Osteocyte (in vitro differentiated cells): ENCODE measurements at places on chromosomes 6 and 20.
A peak's percentile ranks its signal among the peaks of the same experiment; 100 is the strongest.

DNA sequence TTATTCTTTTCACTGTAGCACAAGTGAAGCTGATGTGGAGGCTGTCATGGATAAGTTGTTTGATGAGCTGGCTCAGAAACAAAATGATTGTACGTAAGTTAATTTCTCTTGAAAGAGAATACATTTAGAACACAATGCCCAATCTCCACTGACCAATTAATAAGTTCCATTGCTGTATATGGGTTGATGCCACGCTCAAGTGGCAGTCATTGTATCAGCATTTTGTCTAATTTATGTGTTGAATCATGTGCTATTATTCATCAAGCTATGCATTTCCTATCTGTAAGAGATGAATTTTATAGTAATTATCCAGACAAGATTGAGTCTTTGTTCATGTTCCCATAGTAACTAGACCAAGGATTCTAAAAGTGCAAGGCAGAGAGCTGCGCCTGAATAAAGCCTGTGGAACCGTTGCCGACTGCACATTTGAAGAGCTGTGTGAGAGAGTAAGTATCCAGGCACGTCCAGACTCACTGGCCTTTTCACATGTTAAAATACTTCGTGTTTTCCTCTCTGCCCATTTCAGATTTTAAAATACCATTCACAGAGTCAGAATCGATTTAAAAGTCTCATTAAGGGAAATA lies 83.8 kb upstream of the FOXO3 start:
- no peaks in the 10 kb centered on the region for H3K4me1 ChIP-seq
- H3K27ac ChIP-seq: no peak overlapping the region
- no peak overlapping the region for H3K4me3 ChIP-seq
- DNase-seq: no peak
- peaks cover 8% of the 10 kb centered on the region for H3K36me3 ChIP-seq

DNA sequence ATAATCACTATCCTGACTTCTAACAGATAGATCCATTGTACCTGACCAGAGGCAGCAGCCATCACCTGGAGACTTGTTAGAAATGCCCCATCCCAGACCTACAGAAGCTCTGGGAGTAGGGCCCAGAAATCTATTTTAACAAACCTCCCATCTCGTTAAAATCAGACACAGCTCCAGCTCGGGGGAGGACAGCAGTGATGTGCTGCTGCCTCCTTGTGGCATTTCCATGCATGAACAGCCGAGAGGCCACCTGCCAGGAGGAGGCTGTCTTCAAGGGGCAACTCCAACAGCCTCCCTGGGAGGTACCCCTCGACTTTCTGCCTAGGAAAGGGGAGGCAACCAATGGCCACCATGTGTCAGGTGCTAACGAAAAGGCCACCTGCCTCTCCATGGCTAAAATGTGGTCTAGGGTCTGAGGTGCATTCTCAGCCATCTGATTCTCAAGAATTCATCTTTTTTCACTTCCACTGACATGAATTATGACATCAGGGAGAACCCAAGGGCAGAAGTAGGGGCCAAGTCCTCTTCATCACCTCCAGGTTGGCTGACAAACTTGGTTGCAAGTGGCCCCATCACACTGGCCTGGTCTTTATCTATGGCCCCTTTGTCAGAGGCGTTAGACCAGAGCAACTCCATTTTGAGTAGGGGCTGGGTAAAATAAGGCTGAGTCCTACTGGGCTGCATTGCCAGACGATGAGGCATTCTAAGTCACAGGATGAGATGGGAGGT lies 12.2 kb upstream of the KCNK15 start:
- H3K36me3 ChIP-seq: peaks cover under 1% of the 10 kb centered on the region
- H3K27me3 ChIP-seq: no peaks in the 10 kb centered on the region
- H3K4me1 ChIP-seq: peaks cover 71% of the 10 kb centered on the region
- H3K4me3 ChIP-seq: no peak overlapping the region
- peak; percentile 92 for DNase-seq
- H3K27ac ChIP-seq: peak overlapping the region; percentile 91

DNA sequence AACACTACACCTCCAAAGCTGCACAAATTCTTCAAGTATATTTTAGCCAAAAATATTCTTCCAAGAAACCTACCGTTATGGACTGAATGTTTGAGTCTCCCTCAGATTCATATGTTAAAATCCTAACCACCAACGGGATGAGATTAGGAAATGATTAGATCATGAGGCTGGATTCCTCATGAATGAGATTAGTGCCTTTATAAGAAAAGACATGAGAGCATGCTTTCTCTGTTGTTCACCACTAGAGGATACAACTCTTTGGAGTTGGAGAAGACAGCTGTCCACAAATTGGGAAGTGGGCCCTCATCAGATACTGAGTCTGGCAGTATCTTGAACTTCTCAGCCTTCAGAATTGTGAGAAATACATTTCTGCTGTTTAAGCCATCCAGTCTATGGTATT lies 7.1 kb upstream of the SLC17A4 start:
- H3K27me3 ChIP-seq: peaks cover 4% of the 10 kb centered on the region
- no peaks in the 10 kb centered on the region for H3K4me1 ChIP-seq
- no peak for DNase-seq
- no peak overlapping the region for H3K27ac ChIP-seq
- H3K4me3 ChIP-seq: no peak overlapping the region
- no peaks in the 10 kb centered on the region for H3K36me3 ChIP-seq

GRCh38 chr6:96211341-96211740 lies 195.6 kb downstream of the FUT9 start:
- no peak overlapping the region for H3K27ac ChIP-seq
- H3K36me3 ChIP-seq: no peaks in the 10 kb centered on the region
- DNase-seq: no peak
- H3K4me3 ChIP-seq: no peak overlapping the region
- no peaks in the 10 kb centered on the region for H3K4me1 ChIP-seq

GRCh38 chr20:34546751-34547181 lies 11.8 kb upstream of the MAP1LC3A start:
- H3K27ac ChIP-seq: no peak overlapping the region
- H3K36me3 ChIP-seq: no peaks in the 10 kb centered on the region
- no peaks in the 10 kb centered on the region for H3K4me1 ChIP-seq
- H3K27me3 ChIP-seq: no peaks in the 10 kb centered on the region
- H3K4me3 ChIP-seq: no peak overlapping the region
- DNase-seq: no peak

DNA sequence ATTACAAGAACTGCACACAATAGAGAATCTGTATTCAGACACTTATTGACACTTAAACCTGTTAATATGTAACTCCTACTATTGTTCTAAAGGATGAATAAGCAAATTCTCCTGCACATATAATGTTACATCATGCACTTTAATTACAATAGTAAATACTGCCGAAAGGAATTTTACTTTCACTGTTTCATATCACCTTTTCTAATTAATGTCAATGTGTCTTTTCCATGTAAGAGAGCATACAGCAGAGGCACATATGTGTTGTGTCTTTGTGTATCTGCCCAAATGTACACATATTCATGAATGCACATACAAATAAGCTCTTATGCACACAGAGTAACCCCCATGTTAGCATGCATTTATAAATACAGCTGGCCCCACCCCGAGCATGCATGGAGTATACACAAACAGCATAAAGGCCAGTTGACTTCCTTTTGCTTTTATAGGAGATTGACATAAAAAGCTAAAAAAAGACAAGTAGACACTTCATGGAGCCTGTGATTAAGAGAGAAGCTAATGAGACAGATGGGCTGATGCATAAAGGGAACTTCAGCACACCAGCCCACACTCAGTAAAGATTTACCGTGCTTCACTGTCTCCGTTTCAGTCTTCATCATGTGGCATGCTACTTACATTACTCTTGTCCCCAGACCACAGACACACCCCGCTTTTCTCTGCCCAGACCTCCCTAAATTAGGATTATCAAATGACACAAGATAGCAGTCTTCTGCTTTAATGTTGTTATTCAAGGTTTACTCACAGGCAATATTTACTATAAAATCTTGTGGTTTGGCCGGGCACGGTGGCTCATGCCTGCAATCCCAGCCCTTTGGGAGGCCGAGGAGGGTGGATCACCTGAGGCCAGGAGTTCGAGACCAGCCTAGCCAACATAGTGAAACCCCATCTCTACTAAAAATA lies 184.6 kb downstream of the ATXN1 start:
- H3K36me3 ChIP-seq: peaks cover 14% of the 10 kb centered on the region
- peaks cover 2% of the 10 kb centered on the region for H3K4me1 ChIP-seq
- H3K27me3 ChIP-seq: no peaks in the 10 kb centered on the region
- H3K27ac ChIP-seq: no peak overlapping the region
- H3K4me3 ChIP-seq: no peak overlapping the region

DNA sequence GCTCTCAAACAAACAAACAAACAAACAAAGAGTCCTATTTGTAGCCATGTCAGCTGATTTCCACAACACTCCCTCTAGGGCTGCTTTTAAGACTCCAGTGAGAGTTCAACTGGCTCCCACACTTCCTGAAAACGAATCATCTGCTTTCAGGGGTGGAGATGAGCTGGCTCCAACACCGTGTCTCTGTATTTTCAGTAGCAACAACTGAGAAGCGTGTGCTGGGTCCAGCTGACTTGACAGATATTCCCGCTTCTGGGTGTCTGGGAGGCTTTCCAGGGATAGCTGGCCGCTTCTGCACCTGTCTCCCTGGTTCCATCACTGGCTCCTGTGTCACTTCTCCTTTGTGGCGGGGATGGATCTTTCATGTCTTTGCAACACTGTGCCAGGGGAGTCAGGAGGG lies 272.5 kb upstream of the SOX4 start:
- peaks cover 2% of the 10 kb centered on the region for H3K36me3 ChIP-seq
- no peak overlapping the region for H3K27ac ChIP-seq
- peaks cover 1% of the 10 kb centered on the region for H3K4me1 ChIP-seq
- no peak overlapping the region for H3K4me3 ChIP-seq

GRCh38 chr20:834151-834746 lies 734 bp downstream of the FAM110A start:
- no peaks in the 10 kb centered on the region for H3K27me3 ChIP-seq
- H3K4me3 ChIP-seq: peak overlapping the region; percentile 78
- no peak for DNase-seq

DNA sequence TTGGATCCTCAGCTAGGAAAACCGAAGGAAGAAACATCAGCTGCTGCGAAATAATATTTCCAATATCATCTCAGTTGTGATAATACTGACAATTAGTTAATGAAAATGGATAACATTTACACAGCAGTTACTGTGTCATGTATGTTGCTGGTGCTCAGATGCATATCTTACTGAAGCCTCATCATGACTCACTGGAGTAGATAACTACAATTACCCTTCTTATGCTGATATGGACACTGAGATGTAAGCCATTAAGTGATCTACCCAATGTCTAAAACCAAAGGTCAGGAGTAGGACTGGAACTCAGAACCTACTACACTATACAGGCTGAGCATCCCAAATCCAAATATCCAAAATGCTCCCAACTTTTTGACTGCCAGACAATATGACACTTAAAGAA lies 54.7 kb upstream of the LYRM2 start:
- no peaks in the 10 kb centered on the region for H3K27me3 ChIP-seq
- DNase-seq: no peak
- H3K4me1 ChIP-seq: no peaks in the 10 kb centered on the region
- no peak overlapping the region for H3K27ac ChIP-seq
- peaks cover 39% of the 10 kb centered on the region for H3K36me3 ChIP-seq
- H3K4me3 ChIP-seq: no peak overlapping the region

DNA sequence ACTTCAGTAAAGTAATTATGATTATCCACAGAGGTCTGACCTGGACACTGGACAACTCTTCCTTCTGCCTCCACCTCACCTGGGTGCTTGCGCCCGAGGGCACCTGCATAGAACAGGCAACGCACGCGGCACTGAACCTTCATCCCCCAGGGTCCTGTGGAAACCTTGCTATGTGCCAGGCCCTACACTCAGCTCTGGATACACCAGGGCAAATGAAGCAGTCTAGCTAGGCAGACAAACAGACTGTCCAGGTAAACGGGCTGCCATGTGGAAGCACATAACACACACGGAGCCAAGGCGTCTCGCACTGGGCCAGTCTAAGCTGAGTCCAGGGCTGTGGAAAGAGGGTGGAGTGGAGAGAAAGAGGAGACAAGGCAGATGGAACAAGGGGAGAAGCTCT lies 109.3 kb upstream of the AFDN start:
- H3K4me3 ChIP-seq: no peak overlapping the region
- peak; percentile 68 for DNase-seq
- no peak overlapping the region for H3K27ac ChIP-seq
- peaks cover 10% of the 10 kb centered on the region for H3K4me1 ChIP-seq
- H3K27me3 ChIP-seq: peaks cover 48% of the 10 kb centered on the region

DNA sequence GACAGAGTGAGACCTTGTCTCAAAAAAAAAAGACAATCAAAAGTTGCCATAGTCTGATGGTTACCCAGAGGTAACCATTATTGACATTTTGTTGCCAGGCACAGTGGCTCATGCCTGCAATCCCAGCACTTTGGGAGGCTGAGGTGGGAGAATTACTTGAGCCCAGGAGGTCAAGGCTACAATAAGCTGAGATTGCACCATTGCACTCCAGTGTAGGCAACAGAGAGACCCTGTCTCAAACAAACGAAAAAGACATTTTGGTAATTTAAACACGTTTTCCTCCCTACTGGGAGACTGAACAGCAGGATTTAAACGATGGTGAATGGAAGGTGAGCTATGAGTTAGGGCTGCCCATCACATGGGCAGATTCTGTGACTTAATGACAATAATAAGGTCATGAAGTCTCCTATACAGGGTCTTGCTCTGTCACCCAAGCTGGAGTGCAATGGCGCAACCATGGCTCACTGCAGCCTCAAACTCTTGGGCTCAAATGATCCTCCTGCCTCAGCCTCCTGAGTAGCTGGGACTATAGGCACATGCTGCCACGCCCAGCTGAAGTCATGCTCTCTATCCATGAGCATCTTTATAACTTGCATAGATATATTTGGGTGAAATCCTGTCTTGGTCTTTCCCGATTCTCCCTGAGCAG lies 4.2 kb upstream of the ASXL1 start:
- H3K4me1 ChIP-seq: peaks cover 33% of the 10 kb centered on the region
- H3K27ac ChIP-seq: peak overlapping the region; percentile 67
- H3K4me3 ChIP-seq: no peak overlapping the region
- DNase-seq: no peak
